Activated CD4-positive, alpha-beta T cell treated with anti-CD3 and anti-CD28 coated beads for 1 hour (primary cell): ENCODE measurements at places on chromosomes 5 and 9.

- DNase-seq, result no peak
Observed at GRCh38 chr5:130479045-130479804, 575.0 kb downstream of the CHSY3 start.

- DNase-seq, result no peak
Observed at GRCh38 chr5:135547590-135548254, 12.0 kb upstream of the NEUROG1 start.

DNA sequence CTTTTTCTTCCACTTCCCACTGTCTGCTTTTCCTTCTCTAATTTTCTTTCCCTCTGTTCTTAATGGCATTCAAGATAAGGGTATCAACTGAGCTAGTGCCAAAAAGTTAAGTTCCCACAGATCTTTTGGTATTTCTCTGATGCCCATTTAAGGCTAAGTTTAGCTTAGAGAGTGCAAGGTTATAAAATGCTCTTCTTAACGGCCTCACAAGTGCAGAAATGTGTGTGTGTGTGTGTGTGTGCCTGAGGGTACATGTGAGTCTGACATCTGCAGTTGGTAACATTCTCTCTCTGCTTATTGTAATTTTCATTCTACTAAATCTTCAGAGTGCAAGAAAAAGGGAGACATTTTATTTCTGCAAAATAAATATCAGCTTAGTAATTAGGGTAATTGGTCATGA is 24.2 kb downstream of the FBN2 start:
- no peak for DNase-seq

GRCh38 chr9:22316645-22317044 is 130.0 kb upstream of the DMRTA1 start:
- DNase-seq, result no peak

GRCh38 chr5:80988419-80988935 is 28.3 kb downstream of the RASGRF2 start:
- DNase-seq, result no peak

GRCh38 chr9:87556039-87556438 is 58.4 kb downstream of the DAPK1 start:
- DNase-seq, result no peak

- DNase-seq, result no peak
Observed at GRCh38 chr5:160379511-160379910, 9.1 kb upstream of the C1QTNF2 start.

- no peak for DNase-seq
Observed at GRCh38 chr9:89721176-89721700, 116.4 kb downstream of the GADD45G start.

DNA sequence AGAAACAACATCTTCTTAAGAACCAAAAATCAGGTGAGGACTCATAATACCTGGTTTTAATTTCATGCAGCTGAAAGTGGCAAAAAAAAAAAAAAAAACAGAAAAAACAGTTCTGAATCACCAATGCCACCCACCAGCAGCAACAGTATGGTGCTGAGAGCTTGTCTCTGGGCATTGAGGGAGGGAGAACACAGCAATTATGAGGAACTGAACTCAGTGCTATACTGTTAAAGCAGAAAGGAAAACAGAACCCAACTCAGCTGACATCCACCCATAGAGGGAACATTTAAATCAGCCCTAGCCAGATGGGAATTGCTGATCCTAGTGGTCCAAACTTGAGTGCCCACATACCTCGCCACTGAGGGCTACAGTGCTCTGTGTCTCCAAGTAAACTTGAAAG is 657.9 kb downstream of the ACTL7B start:
- DNase-seq, result no peak

- DNase-seq, result no peak
Observed at GRCh38 chr9:20319641-20320337, 302.5 kb downstream of the MLLT3 start.

DNA sequence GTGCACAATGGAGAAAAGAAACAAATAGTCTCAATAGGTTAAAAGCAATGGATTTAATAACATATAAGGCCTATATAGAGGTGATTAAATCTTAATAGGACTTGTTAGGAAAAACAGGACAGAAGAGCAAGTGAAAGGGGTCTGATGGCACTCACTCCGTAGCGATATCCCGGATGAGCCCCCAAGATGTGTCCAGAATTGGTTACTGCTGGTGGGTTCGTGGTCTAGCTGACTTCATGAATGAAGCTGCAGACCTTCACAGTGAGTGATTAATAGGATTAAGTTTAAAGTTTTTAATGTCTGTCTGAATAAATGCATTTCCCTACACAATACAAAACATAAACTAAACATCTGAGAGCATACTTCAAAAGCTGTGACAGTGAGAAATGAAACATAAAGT is 110.4 kb upstream of the FAM174A start:
- no peak for DNase-seq

DNA sequence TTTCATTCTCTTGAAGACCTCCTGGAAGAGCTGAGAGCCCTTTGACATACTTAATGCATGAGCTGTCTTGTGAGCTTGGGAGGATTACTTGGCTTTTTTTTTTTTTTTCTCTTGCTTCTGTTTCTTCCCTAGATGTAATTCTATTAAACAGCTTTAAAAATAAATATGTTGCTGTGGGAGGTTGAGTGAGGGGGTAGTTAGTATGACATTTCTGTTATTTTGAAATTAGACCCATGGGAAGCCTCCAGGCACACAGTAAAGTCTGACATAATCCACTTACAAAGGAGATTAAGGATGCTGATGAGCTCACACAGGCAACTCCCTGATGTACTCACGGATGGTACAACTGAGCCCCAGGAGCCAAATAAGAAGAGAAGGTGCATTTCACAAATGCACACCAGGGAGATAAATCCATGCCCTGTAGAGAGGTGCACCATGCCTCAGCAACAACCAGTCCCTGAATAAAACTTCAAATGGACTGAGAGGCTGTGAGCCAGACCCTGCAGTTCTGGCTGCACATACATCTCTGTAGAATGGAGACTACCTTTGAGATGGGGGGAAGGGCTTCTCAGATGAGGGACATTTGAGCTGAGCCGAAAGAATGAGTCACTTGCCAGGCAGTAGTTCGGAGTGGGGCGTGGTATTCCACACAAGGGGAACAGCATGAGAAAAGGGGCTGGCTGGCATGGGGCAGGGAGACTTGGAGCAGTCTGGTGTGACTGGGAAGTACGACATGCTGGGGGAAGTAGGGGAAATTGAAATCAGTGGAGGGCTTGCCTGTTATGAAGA is 68.7 kb downstream of the ACTL7B start:
- DNase-seq, result no peak

DNA sequence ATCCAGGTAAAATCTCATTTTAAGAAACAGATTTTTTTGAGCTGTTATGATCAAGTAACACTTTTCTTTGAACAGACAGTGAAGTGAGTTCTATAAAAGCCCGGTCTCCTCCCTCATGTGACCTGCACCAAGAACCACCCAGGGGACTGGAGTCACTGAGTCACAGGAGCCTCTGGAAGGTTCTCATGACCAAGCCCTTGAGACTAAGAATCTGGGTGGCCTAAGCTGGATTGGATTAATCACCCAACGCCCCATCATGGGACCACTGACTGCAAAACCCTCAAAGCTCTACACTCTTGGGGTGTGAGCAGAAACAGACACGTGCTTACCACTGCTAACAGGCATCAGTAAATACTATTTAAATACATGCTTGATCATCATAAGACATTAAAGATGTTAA is 48.4 kb downstream of the SECISBP2 start:
- DNase-seq, result no peak

DNA sequence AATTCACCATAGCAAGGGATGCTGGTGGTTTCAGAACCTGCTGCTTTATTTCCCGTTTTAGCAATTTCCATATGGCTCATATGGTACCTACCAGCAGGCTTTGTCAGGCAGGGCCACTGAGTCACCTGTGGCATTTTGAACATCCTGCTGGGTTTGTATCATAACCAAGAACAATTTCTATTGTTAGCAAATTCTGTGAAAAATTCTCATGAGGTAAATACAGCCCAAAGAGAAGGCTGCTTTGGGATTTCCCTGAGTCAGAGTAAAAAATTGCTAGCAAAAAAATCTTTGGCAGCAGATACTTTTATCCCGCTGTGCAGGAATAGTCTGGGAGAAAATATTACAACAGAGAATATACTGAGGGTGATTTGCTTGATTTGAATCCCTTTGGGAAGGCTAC is 52.7 kb downstream of the PRR16 start:
- no peak for DNase-seq

DNA sequence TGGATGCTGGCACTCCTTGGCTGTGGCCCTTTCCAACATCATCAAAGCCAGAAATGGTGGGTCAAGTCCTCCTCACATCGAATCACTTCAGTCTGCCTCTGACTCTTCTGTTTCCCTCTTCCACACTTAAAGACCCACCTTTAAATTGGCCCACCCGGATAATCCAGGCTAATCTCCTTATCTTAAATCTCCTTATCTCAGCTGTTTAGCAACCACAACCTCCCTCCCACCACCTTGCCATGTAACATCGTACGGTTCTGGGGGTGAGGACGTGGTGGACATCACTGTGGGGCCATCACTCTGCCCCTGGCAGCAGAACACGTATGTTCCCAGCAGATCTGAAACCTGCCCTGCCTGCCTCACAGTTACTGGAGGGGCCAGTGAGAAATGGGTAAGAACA is 11.5 kb downstream of the IGFBPL1 start:
- DNase-seq, result no peak

DNA sequence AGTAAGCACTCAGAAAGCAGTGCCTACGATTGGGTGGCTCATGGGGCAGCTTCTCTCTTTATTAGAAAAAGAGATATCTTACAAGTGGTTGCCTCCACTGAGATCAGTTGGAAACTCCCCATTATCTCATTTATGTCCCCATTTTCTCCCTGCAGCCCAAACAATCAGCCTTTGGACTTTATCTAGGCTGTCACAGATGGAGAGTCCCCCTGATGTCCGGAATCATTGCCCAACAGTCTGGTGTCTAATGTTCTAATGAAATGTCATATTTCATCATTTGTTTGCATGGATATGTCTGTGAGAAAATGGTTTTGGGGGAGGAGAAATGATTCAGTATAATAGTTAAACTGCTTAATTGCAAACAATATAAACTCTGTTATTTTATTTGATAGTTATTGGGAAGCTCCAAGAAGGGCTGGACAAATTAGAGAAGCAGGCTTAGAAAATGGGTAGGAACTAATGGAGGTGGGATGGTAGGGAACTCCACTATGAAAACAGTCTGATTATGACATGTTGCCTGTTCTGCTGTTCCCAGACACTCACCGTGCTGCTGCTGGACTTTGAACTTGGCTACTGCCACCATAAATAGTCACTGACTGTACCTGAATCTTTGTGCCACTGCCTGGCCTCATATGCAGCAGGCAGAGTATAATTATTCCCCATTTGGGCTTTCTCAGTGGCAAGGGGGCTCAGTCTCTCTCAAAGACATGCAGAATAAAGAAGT is 38.3 kb upstream of the SMAD5 start:
- DNase-seq, result no peak

GRCh38 chr5:134034326-134034725 is 29.6 kb upstream of the VDAC1 start:
- no peak for DNase-seq
